ENCODE measurements at places on chromosomes 5 and 9.
A peak's percentile ranks its signal among the peaks of the same experiment; 100 is the strongest.

DNA sequence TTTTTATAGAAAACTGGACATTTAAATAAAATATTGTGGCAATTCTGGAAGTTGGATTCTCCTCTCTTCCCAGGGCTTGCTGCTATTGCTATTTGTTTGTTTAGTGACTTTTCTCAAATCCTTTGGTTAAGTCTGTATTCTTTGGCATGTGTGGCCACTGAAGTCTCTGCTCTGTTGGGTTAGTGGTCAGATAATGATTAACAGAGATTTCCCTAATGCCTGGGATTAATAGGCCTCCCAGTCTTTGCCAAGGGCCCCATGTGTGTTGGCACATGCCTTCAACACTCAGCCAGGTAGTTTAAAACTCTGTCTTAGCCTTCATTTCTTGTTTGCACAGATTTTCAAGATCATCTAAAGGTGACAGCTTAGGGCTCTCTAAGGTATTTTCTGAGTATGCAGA, 92.8 kb upstream of the EPB41L4A start:
- DNase-seq, result no peak

GRCh38 chr9:135320331-135320730, 159.3 kb upstream of the PPP1R26 start:
- no peak for DNase-seq

DNA sequence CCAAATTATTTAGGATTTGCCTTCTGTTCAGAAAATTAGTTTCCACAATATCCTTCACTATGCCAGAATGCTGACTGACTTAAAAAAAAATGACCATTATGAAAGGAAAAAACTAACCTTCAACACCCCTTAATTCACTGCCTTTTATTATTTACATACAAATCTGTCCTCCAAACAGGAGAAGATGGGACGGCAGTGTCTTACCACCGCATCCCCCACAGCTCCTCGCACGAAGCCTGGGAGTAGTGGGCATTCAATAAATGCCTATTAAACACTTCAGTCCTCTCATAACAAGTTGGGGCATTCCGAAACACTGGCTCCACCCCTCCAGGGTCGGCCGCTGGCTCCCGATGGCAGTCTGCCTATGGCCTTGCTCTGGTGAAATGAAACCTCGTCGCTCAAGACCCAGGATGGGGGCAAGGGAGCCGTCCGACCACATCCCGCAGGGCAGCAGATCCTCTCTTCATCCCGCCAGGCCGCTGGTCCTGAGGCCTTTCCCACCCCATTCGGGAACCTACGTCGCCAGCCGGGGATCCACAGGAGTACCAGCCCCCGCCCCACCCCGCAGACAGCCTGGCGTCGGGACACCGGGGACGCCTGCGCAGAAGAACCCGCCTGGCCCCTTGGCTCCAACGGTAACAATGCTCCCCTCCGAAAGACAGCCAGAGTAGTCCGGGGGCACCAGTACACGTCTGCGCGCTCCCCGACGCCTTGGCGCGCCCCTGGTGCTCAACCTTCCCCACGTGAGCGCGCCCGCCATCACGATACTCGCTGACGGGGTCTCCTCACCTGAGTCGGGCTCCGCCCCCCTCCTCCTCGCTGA, 613 bp downstream of the ZBTB5 start:
- peak; percentile 36 for DNase-seq

DNA sequence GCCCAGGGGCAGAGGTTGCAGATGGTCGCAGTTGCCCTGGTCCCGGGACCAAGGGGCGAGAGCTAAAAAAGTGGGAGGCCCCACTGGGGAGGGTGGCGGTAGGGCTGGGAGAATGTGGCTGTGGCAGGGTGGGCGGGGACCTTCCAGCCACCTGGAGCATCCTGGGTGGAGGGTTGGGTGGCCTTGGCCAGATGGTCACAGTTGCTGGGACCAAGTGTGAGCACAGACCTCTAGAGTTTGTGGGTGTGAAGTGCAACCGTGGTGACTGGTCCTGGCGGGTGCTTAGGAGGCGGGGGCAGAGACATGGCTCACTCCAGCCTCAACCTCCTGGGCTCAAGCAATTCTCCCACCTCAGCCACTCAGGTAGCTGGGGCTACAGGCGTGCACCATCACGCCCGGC, 5.7 kb upstream of the TRAF2 start:
- DNase-seq, result no peak

GRCh38 chr9:95874303-95874988, 1.0 kb upstream of the ERCC6L2 start:
- no peak for DNase-seq

GRCh38 chr5:123855609-123856008, 343.6 kb downstream of the CSNK1G3 start:
- no peak for DNase-seq

DNA sequence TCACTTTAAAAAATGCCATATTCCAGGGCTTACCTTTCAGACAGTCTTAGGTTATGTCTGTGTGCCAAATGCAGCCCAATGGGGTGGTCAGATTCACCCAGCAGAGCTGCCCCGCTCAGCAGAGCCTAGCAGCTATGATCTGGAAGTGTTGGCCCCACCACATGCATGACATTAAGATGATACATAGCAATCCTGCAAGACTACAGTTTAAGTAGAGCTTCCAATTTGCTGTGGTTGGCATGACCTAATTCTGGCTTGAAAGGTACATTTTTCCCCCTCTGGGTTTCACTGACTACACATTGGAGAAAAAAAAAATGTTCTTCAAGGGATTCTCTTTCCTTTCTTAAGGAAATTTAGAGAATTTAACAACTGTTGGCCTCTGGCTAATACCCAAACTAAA, 22.5 kb downstream of the MEF2C start:
- DNase-seq, result no peak

GRCh38 chr5:176650354-176650884, 3.1 kb downstream of the TSPAN17 start:
- no peak for DNase-seq

- DNase-seq, result no peak
These were observed 1167.1 kb upstream of the SEMA6A start for GRCh38 chr5:117741655-117742206.

- no peak for DNase-seq
These were observed 73.2 kb upstream of the SH3PXD2B start for GRCh38 chr5:172527559-172527958.

DNA sequence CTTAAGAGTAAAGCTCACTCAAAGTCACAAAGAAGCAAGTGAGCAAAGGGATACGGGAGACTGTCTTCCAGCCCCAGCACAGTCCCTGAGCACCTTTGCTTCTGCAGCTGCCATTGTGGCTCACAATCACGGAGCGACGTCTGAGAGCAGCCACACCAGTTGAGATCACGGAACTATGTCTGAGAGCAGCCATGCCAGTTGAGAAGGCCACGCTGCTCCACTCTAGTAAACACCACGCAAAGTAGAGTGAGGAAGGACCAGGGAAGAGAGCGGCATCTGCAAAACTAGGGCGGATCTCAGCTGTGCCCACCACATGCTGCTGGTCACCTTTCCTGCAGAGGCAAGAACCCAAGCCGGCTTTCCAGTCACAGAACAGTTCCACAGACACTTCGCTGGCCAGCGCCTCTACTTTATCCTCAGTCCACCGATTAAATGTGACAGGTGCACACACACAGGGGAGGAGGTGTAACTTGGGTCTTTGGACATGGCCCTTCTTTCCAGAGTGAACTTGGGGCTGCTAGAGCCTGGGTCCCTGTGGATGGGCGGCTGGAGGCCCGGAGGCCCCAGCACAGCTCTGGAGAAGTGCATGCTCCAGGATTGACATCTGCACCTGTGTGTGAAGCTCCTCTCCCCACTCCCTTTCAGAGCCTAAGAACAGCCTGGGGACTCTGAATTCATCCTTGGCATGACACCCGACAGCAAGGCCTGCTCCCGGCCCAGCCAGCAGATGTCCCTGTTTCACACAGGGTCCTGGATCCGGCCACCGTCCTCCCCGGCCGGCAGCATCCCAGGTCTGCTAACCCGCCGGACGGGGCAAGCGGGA, 324.9 kb upstream of the IRX4 start:
- no peak for DNase-seq

GRCh38 chr9:123814496-123814895, 115.4 kb downstream of the DENND1A start:
- DNase-seq, result no peak

DNA sequence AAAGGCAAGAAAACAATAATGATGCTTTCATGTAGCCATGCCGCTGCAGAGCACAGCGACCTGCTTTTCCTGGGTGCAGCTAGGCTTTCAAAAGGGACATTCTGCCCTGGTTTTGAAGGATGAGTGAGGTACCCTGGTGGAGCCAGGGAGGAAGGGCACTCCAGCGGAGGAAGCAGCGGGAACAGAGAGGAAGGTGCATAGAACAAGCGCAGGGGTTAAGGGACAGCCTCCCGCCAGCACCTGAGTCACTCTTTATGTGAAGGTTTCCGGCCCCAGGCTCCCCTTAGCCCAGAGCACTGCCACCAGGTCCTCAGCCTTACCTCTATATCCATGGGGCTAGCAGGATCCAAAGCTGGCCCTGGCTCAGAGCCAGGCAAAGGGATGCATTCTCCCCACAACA, 221.1 kb downstream of the CDK5RAP2 start:
- DNase-seq, result no peak

DNA sequence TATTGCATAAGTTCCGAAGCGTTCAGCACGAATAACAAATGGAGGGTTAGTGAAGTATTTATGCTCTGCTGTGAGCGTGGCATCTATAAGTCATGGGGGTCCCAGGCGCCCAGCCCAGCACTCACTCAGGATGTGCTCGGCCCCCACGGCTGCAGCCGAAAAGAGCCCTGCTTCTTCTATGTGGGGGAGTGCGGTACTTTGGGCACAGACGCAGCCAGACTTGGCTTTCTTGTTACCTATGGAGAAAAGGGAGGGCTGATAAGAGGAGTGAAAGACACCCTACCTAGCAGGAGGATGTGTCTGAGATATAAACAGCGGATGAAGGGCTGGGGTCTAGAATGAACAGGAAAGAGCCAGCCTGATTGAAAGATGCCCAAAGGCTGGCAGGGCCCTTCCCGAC, 51.4 kb downstream of the MRPL36 start:
- DNase-seq, result no peak

GRCh38 chr5:100913298-100913697, 10.2 kb upstream of the ST8SIA4 start:
- no peak for DNase-seq

- no peak for DNase-seq
These were observed 194.8 kb upstream of the IRX2 start for GRCh38 chr5:2946315-2946714.

GRCh38 chr9:122051351-122052321, 41.5 kb downstream of the TTLL11 start:
- no peak for DNase-seq

Measured in esophagus squamous epithelium (tissue), 5 donors.